IMR-90 (cell line): ENCODE measurements at places on chromosomes 5 and 9. TPM values are rescaled to one million over a fixed set of nuclear protein-coding genes. Genes with fewer than 3 reads are reported as not detected.
A peak's percentile ranks its signal among the peaks of the same experiment; 100 is the strongest.

LCP2 gene
- not detected in 2 replicates for total RNA-seq

MARCHF11 gene
- total RNA-seq, result not detected in 2 replicates

MAP1B gene
- 183 and 212 TPM in 2 replicates for total RNA-seq

PRPF4 gene
- total RNA-seq, result 32.5 and 38.0 TPM in 2 replicates

FAM221B gene
- total RNA-seq, result not detected in 2 replicates

ZNF608 gene
- 15.1 and 16.4 TPM in 2 replicates for total RNA-seq

IL5 gene
- total RNA-seq, result not detected in 2 replicates

DNA sequence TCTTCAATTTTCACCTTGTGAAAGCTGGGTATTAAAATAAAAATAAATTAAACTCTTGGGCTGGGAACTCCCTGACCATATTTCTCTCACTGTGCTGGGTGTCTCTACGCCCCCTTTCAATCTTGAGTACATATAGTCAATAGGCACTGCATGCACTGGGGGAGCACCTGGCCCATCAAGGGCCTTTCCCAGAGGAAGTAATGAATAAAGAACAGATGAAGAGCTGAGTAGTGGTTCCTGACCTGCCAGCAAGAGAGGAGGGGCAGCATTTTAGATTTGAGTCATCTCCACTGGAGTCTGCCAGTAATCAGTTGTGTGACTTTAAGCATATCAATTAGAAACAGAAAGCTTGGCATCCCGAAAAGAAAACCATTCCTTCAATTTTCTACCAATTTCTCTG is 6.2 kb downstream of the MAPKAP1 start:
- 0 out of 2 replicates have a peak, but pooled peaks cover 1% of the 10 kb centered on the region for H3K36me3 ChIP-seq
- DNase-seq, result peak; percentile 10
- H3K27me3 ChIP-seq, result no peaks in the 10 kb centered on the region
- H3K4me3 ChIP-seq, result no peak overlapping the region

GRCh38 chr9:93908591-93909241 is 46.4 kb downstream of the BARX1 start:
- H3K36me3 ChIP-seq, result no peaks in the 10 kb centered on the region
- no peak overlapping the region for H3K27ac ChIP-seq
- no peak overlapping the region for H3K4me3 ChIP-seq

DNA sequence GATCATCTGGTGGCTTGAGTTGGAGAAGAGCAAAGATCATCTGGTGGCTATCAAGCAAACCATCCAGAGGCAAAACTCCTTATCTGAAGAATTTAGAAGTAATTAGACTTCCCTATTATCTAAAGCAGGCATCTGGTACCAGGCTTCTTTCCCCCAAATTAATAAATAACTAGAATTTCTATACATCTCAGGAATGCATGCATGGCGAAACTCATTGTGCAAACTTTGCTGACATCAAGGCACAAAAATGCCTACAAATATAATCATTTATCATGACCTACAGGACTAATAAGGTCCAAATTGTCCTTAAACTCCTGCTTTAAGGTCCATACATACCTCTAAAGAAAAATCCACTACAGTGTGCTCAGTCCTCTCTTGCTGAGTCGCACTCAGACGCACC is 6.0 kb downstream of the OR13D1 start:
- no peak for DNase-seq
- no peaks in the 10 kb centered on the region for H3K27me3 ChIP-seq
- no peak overlapping the region for H3K4me3 ChIP-seq
- H3K27ac ChIP-seq, result no peak overlapping the region
- no peaks in the 10 kb centered on the region for H3K4me1 ChIP-seq
- no peaks in the 10 kb centered on the region for H3K36me3 ChIP-seq

DNA sequence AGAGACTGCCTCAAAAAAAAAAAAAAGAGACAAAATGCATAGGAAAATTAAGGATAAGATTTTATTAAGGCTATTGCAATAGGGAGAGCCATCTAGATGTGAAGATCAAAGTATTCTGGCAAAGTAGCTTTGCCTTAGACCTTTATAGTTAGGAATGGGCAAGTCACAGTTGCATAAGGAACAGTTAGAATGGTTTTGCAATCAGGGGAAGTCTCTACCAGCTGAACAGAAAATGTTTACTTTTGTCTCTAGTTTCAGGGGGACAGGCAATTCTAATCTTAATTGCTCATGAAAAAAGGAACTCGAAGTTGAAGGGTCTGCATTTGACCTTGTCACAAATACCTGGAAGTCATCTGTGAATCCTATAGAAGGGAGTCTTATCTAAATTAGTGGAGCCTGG is 13.1 kb upstream of the ATP6V1G1 start:
- no peaks in the 10 kb centered on the region for H3K36me3 ChIP-seq
- no peak overlapping the region for H3K4me3 ChIP-seq
- DNase-seq, result peak; percentile 11
- H3K27ac ChIP-seq, result no peak overlapping the region
- peaks cover 2% of the 10 kb centered on the region; the same call in 1 of the 2 replicates for H3K4me1 ChIP-seq
- H3K27me3 ChIP-seq, result peaks cover 5% of the 10 kb centered on the region

- DNase-seq, result peak; percentile 64
- no peak overlapping the region for H3K4me3 ChIP-seq
- no peaks in the 10 kb centered on the region for H3K27me3 ChIP-seq
- no peaks in the 10 kb centered on the region for H3K36me3 ChIP-seq
- peak overlapping the region; percentile 40; the same call in 1 of the 2 replicates for H3K27ac ChIP-seq
Observed at GRCh38 chr5:164051745-164052144, 546.3 kb downstream of the MAT2B start.

- H3K4me1 ChIP-seq, result peaks cover 2% of the 10 kb centered on the region; the same call in 1 of the 2 replicates
- H3K4me3 ChIP-seq, result no peak overlapping the region
- no peaks in the 10 kb centered on the region for H3K36me3 ChIP-seq
- no peak overlapping the region for H3K27ac ChIP-seq
- no peaks in the 10 kb centered on the region for H3K27me3 ChIP-seq
Observed at GRCh38 chr5:52710310-52710971, 77.3 kb upstream of the ITGA1 start.

- no peak for DNase-seq
- no peak overlapping the region for H3K4me3 ChIP-seq
- no peaks in the 10 kb centered on the region for H3K27me3 ChIP-seq
- H3K4me1 ChIP-seq, result peaks cover 12% of the 10 kb centered on the region; the same call in 1 of the 2 replicates
Observed at GRCh38 chr5:61229416-61229815, 67.1 kb upstream of the SMIM15 start.

- DNase-seq, result no peak
- H3K4me1 ChIP-seq, result no peaks in the 10 kb centered on the region
- H3K36me3 ChIP-seq, result no peaks in the 10 kb centered on the region
Observed at GRCh38 chr5:111003623-111004022, 67.9 kb upstream of the TSLP start.

DNA sequence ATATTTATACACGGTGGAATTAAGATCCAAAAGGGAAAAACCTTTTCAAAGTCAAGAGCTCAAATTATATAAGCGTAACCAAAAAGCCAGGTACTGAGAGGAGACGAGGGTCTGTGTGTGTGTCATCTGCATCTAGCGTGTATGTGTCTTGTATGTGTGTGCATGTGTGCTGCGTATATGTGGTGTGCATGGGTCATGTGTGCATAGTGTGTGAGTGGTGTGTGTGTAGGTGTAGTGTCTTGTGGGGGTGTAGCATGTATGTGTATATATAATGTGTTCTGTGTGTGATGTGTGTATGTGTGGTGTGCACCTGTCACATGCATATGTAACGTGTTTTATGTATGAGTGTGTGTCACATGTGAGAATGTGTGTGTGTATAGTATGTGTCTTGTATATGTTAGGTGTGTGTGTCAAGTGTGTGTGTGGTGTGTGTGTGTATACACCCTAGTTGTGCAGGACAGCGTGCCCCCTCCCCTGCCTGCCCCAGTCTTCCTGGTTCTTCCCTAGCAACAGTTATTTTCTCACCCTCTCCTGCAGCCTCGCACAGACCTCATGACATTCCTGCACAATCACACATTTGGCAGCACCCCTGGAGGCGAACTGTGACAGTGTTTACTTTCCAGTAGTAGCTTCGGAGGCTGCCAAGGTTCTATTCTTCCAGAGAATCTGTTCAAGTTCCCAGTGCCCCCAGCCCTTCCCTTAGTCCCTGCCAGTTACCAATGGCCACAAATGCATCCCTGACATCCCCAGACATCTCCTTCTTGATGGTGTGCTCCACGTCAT is 27.1 kb upstream of the TNIP1 start:
- no peak overlapping the region for H3K4me3 ChIP-seq
- H3K36me3 ChIP-seq, result peaks cover 78% of the 10 kb centered on the region
- peak; percentile 58 for DNase-seq
- peaks cover 16% of the 10 kb centered on the region for H3K4me1 ChIP-seq
- no peak overlapping the region for H3K27ac ChIP-seq
- no peaks in the 10 kb centered on the region for H3K27me3 ChIP-seq

- H3K4me3 ChIP-seq, result no peak overlapping the region
- no peak for DNase-seq
- H3K27me3 ChIP-seq, result no peaks in the 10 kb centered on the region
- H3K4me1 ChIP-seq, result no peaks in the 10 kb centered on the region
- H3K36me3 ChIP-seq, result no peaks in the 10 kb centered on the region
- no peak overlapping the region for H3K27ac ChIP-seq
Observed at GRCh38 chr5:128236334-128236733, 152.8 kb downstream of the SLC12A2 start.

DNA sequence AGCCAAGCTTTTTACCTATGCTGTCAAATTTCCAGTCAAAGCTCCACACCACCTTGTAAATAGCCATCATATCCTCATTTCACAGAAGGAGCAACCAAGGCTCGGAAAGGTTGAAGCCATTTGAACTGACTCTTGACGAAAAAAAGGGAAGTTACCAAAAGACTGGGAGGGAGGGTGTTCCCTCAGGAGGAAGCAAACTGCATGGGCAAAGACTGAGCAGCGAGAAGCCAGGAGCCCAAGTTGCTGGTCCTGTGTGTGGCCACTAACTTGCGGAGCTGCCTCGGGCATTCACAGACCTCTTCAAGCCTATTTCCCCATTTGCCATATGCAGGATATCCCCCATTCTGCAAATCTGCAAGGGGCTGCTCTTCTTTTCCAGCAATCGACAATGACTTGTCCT is 37.4 kb downstream of the TTLL11 start:
- no peak overlapping the region for H3K4me3 ChIP-seq
- DNase-seq, result no peak
- H3K4me1 ChIP-seq, result peaks cover 4% of the 10 kb centered on the region; the same call in 1 of the 2 replicates
- no peaks in the 10 kb centered on the region for H3K27me3 ChIP-seq
- no peak overlapping the region for H3K27ac ChIP-seq

DNA sequence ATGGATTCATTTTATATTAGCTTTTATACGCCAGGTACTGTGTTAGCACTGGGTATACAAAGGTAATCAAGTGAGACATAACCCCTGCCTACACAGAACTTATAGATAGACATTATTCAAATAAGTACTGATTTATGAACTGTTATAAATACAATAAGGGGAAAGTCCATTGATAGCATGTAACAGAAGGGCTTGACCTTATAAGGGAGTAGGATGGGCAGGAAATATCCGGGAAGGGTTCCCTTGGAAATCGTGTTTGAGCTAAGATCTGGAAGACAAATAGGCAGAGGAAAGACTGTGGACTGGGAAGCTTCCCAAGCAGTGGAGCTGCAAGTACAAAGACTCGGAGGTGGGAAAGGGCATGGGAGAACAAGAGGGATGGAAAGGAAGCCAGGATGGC is 111.5 kb downstream of the WDR41 start:
- no peaks in the 10 kb centered on the region for H3K4me1 ChIP-seq
- H3K4me3 ChIP-seq, result no peak overlapping the region
- peaks cover 12% of the 10 kb centered on the region for H3K27me3 ChIP-seq
- no peak for DNase-seq
- H3K36me3 ChIP-seq, result no peaks in the 10 kb centered on the region

DNA sequence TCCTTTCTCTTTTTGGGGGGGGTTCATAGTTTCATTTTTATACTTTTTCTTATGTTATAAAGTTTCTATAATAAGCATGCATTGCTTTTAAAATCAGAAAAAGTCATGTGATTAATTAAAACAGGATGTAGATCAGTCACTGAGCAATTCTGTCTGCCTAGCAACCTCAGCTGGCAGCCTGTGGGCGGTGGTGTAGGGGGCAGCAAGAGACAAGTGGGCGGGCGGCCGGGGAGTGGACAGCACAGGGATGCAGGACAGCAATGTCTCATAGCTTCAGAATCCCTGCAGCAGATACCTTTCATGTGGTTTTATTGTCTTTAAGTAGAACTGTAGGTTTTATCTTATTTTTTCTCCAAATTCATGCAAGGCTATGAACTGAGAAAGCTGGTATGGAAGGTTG is 101.9 kb upstream of the S1PR3 start:
- no peak overlapping the region for H3K4me3 ChIP-seq
- H3K36me3 ChIP-seq, result no peaks in the 10 kb centered on the region
- no peaks in the 10 kb centered on the region; the same call in 1 of the 2 replicates for H3K27me3 ChIP-seq
- 0 out of 2 replicates have a peak, but pooled peaks cover 2% of the 10 kb centered on the region for H3K4me1 ChIP-seq
- peak; percentile 32 for DNase-seq

DNA sequence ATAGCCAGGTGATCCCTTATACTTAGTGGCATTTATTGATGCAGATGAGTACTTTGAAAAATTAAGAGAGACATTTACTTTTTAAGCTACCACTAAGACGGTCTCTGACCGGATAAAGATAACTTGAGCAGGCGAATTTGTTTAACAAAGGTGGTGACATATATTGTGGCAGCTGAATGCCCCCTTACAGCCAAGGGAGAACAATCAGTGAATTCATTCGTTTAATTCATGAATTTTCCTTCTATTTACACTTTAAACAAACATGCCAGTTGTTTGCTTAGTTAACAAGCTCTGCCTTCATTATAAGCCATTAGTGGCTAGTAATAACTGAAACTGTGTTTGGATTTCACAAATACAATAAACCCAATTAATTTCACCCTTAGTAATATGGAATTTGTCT is 187.1 kb downstream of the AOPEP start:
- H3K27ac ChIP-seq, result peak overlapping the region; percentile 20
- H3K27me3 ChIP-seq, result no peaks in the 10 kb centered on the region
- no peaks in the 10 kb centered on the region for H3K36me3 ChIP-seq

DNA sequence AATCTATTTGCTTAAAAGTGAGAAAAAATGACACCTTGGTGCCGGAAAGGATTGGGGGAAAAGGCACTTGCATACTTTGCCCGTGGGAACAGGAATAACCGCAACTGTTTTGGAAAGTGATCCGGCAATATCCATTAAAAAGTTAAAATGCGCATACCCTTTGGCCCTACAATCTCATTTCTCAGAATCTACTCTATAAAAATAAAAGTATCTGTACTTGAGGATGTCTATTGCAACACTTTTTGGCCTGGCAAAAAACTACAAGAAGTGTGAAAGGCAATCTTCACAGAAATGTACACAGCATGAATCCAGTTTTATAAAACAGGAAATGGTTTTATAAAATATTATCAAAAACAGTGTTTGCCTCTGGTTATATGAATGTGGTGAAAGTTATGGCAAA is 58.3 kb upstream of the NFIL3 start:
- H3K4me3 ChIP-seq, result no peak overlapping the region
- DNase-seq, result no peak
- no peaks in the 10 kb centered on the region for H3K27me3 ChIP-seq
- no peak overlapping the region for H3K27ac ChIP-seq
- H3K4me1 ChIP-seq, result peaks cover 6% of the 10 kb centered on the region; the same call in 1 of the 2 replicates
- no peaks in the 10 kb centered on the region for H3K36me3 ChIP-seq
